ENCODE measurements at places on chromosomes 1 and 21. TPM values are rescaled to one million over a fixed set of nuclear protein-coding genes. Genes with fewer than 3 reads are reported as not detected.

GRCh38 chr1:55589671-55590297 is 374.6 kb upstream of the USP24 start:
- DNase-seq = peak; percentile 86

- no peak for DNase-seq
Observed at GRCh38 chr1:225896937-225897549, 8.1 kb upstream of the LEFTY1 start.

DNA sequence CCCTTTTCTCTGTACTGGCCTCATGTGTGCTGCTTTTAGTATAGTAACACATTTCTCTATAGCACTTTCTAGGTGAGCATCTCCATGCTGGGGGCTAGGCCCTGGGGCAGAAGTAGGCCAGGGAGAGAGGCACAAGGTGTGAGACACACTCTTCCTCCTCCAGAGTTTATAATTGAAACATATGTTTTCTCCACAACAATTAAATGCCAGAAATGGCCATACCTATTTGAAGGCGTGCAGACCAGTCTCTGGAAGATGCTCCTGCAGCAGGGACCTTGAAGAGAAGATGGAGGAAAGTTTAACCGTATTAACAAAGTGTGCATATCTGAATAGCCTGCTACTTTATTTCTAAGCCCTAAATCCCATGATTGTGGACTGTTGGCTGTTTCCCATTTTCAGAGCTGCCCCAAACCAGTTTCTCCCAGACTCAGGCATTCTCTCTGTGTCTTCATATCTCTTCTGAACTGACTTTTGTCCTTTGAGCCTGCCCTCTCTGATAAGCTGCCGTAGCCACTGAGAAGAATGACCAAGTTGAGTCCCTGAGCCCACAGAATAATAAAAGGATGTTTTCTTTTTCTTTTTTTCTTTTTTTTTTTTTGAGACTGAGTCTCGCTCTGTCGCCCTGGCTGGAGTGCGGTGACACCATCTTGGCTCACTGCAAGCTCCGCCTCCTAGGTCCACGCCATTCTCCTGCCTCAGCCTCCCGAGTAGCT is 81.3 kb downstream of the LRRC8D start:
- no peak for DNase-seq

The MYOM3 gene
- polyA plus RNA-seq = 343 TPM

The KMO gene
- polyA plus RNA-seq = 0.23 TPM
